Kidney capillary endothelial cell (primary cell): ENCODE measurements at places on chromosomes 12 and 14.

DNA sequence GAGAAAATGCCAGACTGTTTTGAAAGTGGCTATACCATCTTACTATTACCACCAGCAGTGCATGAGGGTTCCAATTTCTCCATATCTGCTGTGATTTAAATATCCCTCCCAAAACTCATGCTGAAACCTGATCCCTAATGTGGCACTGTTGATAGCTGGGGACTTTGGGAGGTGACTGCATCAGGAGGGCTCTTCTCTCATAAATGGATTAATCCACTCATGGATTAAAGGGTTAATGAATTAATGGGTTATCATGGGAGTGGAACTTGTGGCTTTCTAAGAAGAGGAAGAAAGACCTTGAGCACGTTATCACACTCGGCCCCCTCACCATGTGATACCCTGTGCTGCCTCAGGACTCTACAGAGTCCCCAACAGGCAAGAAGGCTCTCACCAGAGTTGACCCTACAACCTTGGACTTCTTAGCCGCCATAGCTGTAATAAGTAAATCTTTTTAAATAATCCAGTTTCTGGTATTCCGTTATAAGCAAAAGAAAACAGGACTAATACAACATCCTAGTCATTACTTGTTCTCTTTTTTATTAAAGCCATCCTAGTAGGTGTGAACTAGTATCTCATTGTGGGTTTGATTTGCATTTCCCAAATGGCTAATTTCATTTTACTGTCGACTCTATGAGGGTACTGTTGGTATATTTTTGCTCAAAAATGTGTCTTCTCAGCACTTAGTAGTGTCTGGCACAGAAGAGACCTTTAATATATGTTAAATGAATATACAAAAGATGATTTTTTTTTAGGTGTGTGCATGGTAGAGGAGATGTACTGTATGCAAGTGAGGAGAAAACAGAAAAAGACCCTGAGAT, 14.3 kb downstream of the PPP1R12A start:
- DNase-seq: no peak

DNA sequence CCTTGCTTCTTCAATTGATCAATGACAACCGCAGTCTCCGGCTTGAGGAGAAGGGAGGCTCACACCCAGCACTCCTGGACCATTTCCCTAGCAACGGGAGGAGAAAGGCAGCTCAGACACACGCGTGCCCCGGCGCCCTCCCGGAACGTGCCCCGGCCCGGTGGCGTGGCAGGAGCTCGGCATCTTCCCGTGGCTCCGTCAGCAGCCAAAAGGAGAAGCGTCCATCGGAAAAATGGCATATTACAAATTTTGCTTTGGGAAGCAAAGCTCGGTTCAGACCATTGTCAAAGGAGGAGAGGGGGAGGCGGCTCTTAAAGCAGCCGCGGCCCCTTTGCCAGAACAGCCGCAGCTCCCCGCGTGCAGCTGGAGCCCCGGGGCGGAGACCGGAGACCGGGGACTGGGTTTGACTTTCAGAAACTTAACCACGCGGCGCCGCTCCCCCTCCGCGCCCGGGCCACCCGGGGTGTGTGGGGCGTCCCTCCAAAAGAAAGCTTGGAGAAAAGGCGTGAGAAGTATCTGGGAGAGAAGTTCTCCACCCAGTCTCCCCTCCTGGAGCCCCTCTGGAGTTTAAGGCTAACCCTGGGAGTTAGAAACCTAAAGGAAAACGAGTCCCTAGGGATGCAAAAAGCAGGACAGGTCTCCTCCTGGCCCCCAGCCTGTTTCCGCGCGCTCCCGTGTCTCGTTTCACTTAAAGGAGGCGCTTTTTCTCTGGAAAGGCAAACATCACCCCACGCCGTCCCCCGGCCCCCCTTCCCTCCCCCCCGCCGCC, 545 bp downstream of the PPFIA2 start:
- no peak for DNase-seq

GRCh38 chr12:117760990-117761389, 207.8 kb downstream of the KSR2 start:
- DNase-seq: no peak

DNA sequence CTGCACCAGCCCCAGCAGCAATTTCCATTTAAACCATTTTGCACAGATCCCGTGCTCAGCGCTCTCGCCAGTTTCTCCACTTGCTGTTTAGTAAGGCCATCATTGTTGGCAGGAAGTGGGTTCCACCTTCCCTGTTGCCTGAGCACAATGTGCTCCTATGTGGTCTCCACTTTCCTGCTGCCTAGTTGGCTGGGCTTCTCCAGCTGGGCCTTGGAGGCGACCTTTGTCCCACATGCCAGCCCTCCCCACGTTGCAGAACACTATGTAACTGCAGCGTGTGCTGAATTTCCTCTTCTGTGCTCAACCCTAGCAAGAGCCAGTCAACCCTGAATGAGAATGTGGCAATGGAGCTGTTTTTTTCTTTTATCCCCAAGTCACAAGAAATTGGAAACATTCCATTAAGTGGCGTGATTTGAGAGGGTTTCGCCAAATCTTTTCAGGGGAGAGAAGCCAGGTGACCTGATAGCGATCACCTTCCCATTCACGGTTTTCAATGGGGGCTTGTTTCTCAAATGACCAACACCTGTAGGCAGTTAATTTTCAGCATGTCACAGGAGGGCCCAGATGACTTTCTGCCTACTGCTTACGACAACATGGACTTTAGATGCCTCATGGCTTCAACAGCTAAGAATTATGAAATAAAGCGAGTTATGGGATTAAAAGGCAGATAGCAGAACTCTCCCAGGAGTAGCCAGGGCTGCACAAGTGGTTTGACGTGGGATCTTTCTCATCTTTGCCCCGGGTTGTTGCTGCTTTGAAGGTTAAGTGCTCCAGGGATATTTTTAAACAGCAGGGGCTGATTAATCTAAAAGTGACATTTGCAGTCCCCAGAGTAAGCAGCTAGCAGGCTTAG, at the start of gene ACACB:
Gene ACACB (plus strand): TSS at position 830 of the 853 bp plus-strand sequence. CDS start 22,819 bp downstream, outside the sequence.
- DNase-seq: no peak

DNA sequence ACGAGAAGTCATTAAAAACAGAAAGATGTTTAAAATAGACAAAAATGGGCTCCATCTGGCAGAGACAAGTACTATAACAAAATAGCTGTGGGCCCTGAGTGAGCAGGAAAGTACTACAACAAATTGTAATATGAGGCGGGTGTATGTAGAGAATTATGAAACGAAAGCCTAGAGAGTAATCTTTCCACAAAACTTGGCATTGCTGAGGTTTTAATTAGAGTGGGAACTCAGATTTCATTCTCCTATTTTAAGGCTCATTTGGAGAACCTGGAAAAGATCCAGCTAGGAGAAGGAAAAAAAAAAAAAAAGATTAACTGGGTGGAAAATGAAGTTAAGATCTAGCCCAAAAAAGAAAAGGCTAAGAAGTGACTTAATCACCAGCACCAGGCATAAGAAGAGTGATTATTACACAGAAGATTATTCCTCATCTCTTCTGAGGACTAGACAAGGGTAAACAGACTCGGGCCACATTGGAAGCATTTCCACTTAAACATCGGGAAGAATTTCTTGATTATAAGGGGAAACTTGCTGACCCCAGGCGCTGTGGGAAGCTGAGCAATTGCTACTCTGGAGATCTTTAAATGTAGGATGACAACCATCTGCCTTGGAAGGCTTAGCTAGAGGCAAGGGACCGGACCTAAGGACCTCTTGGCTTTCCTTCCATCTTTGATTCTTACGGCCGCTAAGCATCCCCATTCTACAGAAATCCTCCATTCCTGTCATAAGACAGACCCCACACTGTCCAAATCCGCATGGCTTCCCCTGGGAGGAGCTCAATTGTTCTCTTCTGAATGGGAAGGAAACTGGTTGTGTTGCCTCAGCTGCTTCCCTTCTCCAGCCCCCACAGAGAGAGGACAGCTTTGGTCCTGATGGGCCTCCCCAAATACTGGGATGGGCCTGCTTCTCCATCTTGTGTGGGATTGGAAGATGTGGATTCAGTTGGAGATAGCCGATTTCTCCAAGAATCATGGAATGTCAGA, 40.6 kb downstream of the IGF1 start:
- no peak for DNase-seq

- DNase-seq: no peak
Observed at GRCh38 chr12:120072472-120073249, 43.9 kb downstream of the RAB35 start.

- DNase-seq: no peak
Observed at GRCh38 chr12:40032433-40033241, 73.2 kb downstream of the SLC2A13 start.

GRCh38 chr14:54444681-54445080, 3.5 kb upstream of the CNIH1 start:
- DNase-seq: no peak

GRCh38 chr12:123572391-123572790, 12.0 kb upstream of the TMED2 start:
- no peak for DNase-seq

GRCh38 chr12:20443255-20443654, 74.9 kb downstream of the PDE3A start:
- no peak for DNase-seq

DNA sequence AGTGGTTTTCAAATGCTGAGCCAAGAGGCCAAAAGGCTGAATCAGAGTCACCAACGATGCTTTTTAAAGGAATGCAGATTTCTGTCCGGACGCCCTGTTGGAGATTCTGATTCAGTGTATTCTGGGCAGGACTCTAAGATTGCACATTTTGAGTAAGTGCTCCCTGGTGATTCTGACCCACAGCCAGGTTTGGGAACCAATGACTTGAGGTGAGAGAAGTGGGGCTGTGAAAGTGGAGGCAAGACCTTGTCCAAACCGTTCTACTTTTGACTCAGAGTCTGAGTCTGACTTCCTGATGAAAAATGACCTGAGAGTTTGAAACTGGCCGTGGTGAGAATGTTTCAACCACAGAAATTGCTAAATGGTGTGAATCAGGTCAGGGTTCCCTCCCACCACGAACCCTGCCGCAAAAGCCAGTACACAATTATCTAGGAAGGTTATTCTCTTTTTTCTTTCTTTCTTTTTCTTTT, 90.2 kb downstream of the NTN4 start:
- DNase-seq: no peak

GRCh38 chr14:34507459-34507858, 32.0 kb downstream of the EAPP start:
- DNase-seq: no peak

DNA sequence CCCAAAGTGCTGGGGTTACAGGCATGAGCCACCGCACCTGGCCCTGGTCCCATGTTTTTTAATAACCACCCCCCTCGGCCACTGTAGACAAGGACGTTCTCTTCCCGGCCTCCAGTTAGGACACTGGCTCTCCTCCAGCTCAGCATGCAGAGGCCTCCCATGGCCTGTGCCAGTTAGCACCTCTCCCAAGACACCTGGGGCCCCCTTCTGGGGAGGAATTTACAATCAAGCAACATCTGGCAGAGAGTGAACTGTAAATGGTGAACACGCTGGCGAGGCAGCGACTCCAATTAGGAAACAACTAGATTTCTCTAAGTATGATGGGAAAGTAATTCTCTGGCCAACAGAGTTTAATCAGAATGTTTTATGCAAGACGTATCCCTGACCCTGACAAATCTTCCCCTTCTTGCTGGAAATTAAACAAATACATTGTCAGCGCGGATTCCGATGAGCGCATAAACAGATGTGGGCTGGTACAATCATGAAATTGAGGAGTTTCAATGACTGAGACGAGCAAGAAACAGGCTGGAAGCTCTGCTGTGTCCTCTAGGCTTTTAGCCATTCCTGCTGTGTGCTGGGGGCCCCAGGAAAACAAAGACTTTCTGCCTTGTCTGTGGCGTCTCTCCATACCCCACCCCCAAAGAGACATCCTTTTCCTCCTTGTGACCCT, 61.7 kb upstream of the DLK1 start:
- no peak for DNase-seq

GRCh38 chr14:59271734-59272133, 83.3 kb downstream of the DAAM1 start:
- no peak for DNase-seq

GRCh38 chr14:76123426-76124225, 28.1 kb upstream of the GPATCH2L start:
- DNase-seq: no peak

DNA sequence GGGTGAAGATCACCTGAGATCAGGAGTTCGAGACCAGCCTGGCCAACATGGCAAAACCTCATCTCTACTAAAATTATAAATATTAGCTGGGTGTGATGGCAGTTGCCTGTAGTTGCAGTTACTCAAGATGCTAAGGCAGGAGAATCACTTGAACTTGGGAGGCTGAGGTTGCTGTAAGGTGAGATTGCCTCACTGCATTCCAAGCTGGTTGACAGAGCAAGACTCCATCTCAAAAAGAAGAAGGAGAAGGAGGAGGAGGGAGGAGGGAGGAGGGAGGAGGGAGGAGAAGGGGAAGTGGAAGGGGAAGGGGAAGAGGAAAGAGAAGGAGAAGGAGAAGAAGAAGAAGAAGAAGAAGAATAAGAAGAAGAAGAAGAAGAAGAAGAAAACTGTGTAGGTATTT, 17.0 kb downstream of the RNASE10 start:
- no peak for DNase-seq

DNA sequence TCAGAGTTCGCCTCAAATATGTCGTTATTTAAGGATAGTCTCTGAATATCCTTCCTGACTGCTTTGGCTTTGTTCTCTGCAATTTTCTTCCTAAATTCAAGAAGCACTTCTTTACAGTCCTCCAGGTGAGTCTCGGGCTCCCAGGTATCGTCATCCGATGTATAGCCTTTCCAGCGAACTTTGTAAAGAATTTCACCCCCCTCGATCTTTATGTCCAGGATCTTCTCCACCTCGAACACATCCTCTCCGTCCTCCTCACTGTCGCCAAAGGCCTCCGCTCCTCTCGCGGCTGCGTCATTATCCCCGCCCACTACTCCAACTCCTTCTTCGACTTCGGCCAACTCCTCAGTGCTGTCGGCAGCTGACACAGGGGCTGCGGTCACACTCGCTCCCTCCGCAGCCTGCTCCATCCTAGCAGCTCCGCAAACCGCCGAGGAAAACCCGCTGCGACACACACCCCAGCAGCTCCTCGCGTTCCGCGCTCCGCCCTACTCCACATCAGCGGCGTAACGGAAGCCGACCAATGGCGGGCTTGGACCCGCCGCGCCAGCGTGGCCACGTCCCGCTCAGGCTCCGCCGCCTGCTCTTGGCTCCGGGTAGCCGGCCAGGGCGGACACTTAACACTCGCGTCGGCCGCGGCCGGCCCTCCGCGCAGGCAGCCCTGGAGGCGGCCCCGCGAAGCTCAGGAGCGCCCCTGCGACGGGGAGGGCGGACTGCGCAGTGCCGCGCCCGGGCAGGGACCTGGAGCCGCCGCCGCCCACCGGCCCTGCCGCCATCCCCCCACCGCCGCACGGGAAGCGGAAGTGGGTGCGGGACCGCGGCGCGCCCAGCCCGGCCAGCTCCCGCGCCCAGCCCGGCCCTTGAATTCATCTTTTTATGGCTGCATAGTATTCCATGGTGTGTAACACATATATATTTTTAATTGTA, 4.1 kb downstream of the CD163L1 start:
- DNase-seq: peak; percentile 45
